ENCODE measurements at places on chromosomes 2 and 18.

DNA sequence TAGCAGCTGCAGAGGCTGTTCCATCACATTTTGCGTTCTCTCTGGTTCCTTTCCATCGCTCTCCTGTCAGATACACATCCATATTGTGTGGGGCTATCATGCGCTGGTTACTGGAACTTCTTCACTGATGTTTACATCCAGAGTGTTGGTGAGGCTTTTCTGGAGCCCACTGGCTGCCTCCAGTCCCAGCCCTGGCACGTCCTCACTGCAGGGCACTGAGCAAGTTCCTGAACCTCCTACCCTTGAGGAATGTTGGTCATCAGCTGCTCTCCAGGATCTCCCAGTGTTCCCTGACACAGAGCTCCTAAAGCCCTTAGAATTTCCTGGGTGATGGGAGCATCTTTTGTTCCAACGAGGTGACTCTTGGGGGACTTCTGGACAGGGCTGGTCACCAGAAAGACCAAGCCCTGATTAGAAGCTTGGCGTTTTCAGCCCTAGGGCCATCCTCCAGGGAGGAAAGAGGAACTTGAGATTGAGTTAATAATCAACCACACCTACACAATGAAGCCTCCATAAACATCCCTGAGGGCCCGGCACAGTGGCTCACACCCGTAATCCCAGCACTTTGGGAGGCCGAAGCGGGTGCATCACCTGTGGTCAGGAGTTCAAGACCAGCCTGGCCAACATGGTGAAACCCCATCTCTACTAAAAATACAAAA lies 81.3 kb downstream of the TFCP2L1 start:
- DNase-seq, result no peak

- no peak for DNase-seq
Measured at GRCh38 chr2:113219889-113220641, 46.3 kb downstream of the PSD4 start.

DNA sequence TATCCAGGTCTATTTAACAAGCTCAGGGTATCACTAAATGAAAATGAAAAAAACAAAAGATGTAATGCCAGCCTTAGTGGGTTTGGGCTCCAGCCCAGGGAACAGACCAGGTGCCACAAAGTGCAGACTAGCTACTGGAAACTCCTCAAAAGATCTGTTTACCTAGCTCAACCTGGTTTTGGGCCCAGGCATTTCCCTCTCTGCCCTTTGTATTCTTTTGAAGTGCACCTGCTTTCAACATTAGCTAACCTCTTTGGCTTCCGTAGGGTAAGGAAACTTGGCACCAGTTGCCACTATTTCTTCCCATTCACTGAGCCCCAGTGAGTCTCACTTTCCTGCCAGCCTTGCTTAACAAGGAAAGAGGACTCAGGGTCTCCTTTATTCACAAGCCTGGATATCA lies 123.6 kb upstream of the CDCA7 start:
- no peak for DNase-seq

- no peak for DNase-seq
Measured at GRCh38 chr2:1676913-1677820, 67.1 kb downstream of the PXDN start.

DNA sequence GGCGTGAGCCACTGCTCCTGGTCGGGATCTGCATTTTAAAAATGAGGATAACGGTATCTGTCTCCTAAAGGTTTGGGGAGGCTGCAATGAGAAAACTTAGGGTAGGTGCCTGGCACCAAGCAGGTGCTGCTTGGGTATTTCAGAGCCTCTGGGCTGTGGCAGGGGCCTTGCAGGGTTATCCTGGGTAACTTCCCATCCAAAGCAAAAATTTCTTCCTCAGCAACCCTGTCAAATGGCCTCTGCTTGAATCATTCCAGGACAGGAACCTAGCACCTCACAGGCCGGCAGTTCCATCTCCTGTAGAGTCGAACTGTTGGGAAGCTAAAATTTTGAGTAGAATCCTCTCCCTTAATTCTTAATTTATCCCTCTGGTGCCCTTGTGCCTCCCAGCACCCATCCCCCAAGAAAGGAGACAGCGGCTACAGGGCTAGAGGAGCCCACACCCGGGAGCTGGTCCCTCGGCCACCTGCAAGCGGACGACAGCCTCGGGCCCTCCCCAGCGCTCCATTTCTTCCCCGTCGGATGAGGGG lies 868 bp downstream of the CGREF1 start:
- DNase-seq, result no peak

GRCh38 chr2:233571001-233571400 lies 4.4 kb upstream of the USP40 start:
- DNase-seq, result no peak

- no peak for DNase-seq
Measured at GRCh38 chr2:221741496-221742211, 169.6 kb upstream of the EPHA4 start.

All from stimulated activated CD4-positive, alpha-beta T cell treated with anti-CD3 and anti-CD28 coated beads, Interleukin-15, amount 100 ng/mL, for 48 hours (primary cell).